Amniotic stem cell (primary cell): ENCODE measurements at places on chromosomes 5 and 9.

DNA sequence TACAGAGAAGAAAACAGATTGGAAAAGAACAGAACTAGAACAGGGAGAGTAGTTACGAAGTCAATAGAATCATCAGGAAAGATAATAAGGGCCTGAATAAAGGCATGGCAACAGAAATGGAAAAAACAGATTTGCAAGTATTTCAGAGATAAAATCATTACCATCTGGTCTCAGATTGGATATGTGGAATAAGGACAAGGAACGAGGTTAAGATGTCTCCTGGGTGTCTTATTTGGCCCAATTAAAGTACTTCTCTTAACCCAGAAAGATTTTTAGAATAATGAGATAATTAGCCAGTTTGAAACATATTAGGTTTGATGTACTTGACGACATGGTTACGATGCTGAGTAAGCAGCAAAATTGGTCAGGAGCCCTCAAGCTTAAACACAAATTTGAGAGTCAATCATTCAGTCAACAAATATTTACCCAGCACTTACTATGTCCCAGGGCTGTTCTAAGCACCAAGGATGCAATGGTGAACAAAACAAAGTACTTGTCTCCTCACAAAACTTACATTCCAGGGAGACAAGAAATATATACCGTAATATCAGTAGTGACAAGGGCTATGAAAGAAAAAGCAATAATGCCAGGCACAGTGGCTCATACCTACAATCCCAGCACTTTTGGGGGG, 18.3 kb downstream of the RICTOR start:
- DNase-seq: no peak

DNA sequence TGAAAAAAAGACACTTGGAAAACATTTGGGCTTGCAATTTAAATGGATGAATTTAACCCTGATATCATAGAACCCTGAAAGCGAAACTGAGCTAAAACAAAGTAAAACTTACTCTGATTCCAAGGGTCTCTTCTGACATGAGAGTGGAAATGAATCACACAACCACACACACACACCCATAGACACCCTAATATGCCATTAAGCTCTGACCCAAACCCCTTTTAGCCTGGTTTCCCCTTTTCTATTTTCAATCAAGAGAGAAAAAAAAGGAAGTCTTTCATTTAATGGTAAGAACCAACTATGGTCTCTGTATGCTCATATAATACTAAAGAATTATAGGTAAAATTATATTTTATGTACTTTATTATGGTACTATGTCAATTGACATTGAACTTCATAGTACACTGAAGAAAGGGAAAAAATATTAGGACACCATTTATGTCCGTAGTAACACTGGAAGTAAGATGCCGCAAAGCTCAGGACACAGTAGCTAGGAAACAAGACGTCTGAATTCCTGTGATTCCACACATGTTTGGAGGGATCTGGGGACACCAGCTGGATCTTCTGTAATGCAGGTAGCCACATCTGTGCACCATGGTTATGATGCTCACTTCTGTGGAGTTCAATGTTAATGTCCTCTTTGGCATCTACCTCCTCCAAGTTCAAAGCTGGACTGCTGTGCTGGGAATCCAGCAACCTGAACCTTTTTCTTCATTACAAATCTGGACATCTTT, 95.8 kb downstream of the PCSK1 start:
- DNase-seq: no peak

GRCh38 chr9:131203431-131204218, 72.7 kb downstream of the FAM78A start:
- DNase-seq: no peak

DNA sequence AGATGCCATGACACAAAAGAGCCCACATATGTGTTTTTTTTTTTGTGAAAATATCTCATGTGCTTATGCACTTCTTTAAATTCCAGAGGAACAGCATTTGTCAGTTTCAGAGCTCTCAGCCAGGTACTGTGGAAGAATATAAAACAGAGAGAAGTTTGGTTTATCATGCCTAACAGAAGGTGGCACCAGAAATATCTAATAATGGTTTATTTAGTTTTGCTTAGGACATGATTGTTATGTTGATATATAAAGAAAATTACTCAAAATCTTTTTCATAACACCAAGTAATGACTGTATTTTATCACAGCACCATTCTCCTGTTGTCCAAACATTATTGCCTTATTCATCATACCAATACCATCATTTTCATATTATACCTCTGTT, 455.6 kb upstream of the ACTBL2 start:
- DNase-seq: no peak

DNA sequence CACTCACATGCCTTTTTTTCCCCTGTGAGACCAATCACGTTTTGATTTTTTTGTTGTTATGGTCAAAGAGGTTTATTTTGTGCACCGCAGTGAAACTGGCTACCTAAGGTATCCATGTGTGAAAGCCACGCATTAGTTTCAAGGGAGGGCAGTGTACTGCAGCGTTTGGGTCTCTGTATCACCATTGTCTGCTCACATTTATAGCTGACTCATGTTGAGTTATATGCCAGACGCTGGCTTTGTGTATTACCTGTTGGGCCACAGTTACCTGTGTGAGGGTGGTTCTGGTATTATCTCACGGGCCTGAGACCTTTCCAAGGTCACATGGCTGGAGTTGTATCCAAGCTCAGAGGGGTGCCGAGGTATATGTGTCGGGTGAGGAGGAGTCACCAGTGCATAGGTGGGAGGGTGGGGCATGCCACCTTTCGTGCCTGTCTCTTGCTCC, 75.8 kb downstream of the ARHGAP26 start:
- no peak for DNase-seq

GRCh38 chr9:123305879-123306278, 37.5 kb upstream of the STRBP start:
- DNase-seq: no peak

GRCh38 chr5:126508962-126509279, 85.7 kb downstream of the GRAMD2B start:
- DNase-seq: no peak

DNA sequence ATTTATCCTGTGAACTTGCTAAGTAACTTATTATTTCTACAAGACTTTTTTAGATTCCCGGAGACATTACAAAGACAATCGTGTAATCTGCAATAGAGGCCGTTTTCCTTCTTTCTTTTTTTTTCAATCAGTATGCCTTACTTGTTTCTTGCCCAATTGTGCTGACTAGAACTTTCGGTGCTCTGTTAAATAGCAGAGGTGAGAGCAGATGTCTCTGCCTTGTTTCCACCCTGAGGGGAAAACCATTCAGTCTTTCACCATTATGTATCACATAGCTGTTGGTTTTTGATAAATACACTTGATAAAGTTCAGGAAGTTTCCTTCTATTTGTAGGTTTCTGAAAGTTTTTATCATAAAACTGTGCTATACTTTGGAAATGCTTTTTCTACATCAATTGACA, 10.3 kb downstream of the SPATA31E1 start:
- DNase-seq: no peak

- DNase-seq: no peak
These were observed 5.1 kb upstream of the TOR4A start for GRCh38 chr9:137272241-137273094.

DNA sequence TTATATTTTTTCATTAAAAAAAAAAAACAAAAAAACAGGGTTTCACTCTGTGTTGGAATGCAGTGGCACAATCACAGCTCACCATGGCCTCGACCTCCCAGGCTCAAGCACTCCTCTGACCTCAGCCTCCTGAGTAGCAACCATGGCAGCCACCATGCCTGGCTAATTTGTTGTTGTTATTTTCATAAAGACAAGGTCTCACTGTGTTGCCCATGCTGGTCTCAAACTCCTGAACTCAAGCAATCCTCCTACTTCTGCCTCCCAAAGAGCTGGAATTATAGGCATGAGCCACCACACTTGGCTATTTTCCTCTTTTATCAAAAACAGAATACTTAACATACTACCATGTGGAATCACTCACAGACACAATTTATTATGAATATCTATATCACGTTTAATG, 46.7 kb downstream of the UBAP2 start:
- DNase-seq: no peak

DNA sequence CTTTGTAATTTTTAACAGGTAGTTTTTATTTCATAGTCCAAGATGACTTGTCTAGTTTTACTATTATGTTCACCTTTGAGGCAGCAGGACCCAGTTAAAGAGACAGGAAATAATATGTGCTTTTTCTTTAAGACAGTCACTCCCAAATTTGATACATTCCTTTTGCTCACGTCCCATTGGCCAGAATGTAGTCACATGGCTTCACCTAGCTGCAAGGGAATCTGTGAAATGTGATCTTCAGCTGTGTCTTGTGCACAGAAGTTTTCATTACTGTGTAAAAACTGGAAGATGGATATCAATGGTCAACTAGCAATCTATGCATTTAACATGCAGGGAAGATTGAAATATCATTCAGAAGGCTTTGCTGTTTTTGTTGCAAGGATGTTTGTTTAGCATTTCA, 41.1 kb downstream of the XRCC4 start:
- no peak for DNase-seq

- DNase-seq: no peak
These were observed 89.2 kb upstream of the LMX1B start for GRCh38 chr9:126524353-126525077.

DNA sequence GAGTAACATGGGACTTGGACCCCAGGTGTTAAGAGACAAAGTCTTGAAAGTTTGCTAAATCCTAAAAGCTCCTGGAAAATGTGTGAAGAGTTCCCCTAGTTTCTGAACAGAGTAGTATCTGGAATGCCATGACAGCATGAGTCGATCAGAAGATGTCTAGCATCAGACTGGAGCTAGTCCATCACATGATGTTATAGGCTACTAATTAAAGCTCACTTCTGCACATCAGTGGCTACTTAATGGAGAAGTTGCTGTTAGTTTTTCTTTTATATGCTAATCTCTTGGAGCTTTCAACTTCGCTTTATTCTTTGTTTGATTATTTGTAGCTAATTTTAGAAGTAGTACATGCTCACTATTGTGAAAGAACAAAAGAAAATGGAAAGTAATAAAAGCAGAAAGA, 471.3 kb upstream of the KLF4 start:
- no peak for DNase-seq

DNA sequence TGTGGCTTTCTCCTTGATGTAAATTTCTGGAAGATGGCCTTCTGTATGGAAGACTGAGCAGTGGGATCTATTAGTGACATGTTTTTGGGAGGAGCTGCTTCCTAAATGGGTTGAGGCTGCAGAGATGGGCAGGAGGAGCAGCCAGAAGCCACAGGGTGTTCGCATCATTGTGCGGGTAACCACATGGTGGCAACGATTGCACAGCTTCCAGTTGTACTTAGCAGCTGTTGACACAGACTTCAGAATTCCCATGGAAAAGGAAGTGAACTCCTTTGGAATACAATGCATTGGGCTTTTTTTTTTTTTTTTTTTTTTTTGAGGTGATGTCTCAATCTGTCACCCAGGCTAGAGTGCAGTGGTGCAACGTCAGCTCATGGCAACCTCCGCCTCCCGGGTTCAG, 297.3 kb downstream of the NR3C1 start:
- DNase-seq: no peak

DNA sequence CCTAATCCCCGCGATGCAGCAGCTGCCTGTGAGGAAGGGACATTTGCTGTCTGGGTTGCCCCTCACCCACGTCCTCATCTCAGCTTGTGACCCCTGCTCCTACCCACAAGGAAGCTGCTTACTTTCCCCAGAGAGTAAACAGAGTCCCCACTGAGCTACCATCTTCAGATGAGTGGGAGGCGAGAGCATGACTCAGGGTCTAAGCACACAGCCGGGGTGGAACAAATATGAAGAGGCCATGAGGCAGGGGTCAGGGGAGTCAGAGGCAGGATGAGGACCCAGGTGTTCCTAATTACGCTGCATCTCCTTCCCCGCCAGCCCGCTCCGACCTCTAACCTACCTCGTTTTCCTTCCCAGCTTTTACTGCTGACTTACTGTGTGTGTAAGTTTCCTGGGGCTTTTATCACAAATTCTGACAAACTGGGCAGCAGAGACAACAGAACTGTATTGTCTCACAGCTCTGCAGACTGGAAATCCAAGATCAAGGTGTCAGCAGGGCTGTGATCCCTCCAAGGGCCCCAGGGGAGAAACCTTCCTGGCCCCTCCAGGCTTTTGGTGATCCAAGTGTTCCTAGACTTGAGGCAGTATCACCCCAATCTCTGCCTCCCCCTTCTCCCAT, 94.0 kb upstream of the DNAH5 start:
- DNase-seq: no peak

DNA sequence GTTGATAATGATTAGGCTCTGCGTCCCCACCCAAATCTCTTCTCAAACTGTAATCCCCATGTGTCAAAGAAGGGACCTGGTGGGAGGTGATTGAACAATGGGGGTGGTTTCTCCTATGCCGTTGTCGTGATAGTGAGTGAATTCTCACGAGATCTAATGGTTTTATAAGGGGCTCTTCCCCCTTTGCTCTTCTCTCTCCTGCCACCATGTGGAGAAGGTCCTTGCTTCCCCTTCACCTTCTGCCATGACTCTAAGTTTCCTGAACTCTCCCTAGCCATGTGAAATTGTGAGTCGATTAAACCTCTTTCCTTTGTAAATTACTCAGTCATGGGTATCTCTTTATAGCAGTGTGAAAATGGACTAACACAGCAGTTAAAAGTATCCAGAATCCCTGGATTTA, 715.2 kb upstream of the DMAC1 start:
- no peak for DNase-seq

DNA sequence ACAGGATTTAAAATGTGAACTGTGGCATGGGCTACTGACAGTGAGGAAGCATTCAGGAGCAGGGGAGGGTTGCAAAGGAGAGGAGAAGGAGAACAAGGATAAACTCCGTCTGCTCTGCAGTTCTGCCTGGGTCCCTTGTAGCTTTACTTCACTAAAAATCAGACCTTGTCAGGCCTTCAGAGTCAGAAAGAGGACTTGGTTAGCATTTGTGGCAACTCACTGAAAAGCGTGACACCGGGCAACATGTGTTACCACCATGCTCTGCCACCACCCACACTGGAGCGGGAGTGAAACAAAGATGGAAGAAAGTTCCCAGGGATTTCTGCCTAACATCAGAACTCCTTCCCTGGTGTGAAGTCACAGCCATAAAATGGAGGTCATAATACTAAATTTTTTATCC, 19.3 kb downstream of the FYB1 start:
- no peak for DNase-seq

GRCh38 chr5:143759396-143760130, 52.4 kb upstream of the HMHB1 start:
- no peak for DNase-seq

- no peak for DNase-seq
These were observed 75.7 kb downstream of the PRDM9 start for GRCh38 chr5:23583081-23583480.

GRCh38 chr5:6043491-6044310, 334.6 kb downstream of the MED10 start:
- no peak for DNase-seq

- no peak for DNase-seq
These were observed 311.2 kb downstream of the KCTD16 start for GRCh38 chr5:144481861-144482260.

- no peak for DNase-seq
These were observed 27.0 kb upstream of the FRRS1L start for GRCh38 chr9:109193974-109194556.

DNA sequence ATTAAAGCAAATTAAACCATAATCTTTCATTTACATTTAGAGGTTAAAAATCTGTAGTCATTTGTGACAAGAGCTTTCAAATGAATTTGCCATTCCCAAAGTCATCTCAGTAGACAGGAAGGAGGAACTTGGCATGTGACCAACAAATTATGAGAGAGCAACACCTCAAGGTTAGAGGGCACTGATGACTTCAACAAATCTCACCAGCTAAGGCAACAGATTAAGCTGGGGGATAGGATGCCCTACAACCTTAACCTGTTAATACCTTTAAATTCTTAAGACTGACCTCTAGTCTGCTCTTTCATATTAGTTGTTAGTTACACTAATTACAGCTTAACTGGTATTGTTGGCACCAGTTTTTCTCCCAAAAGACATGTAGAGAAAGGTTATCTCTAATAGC, 18.4 kb downstream of the POU5F2 start:
- no peak for DNase-seq

GRCh38 chr5:149264439-149265067, 7.1 kb upstream of the AFAP1L1 start:
- DNase-seq: no peak
